ENCODE measurements at places on chromosomes 16 and 17.
A peak's percentile ranks its signal among the peaks of the same experiment; 100 is the strongest.

GRCh38 chr17:76458580-76459490 lies 5.9 kb upstream of the UBE2O start:
- peak; percentile 64 for DNase-seq

DNA sequence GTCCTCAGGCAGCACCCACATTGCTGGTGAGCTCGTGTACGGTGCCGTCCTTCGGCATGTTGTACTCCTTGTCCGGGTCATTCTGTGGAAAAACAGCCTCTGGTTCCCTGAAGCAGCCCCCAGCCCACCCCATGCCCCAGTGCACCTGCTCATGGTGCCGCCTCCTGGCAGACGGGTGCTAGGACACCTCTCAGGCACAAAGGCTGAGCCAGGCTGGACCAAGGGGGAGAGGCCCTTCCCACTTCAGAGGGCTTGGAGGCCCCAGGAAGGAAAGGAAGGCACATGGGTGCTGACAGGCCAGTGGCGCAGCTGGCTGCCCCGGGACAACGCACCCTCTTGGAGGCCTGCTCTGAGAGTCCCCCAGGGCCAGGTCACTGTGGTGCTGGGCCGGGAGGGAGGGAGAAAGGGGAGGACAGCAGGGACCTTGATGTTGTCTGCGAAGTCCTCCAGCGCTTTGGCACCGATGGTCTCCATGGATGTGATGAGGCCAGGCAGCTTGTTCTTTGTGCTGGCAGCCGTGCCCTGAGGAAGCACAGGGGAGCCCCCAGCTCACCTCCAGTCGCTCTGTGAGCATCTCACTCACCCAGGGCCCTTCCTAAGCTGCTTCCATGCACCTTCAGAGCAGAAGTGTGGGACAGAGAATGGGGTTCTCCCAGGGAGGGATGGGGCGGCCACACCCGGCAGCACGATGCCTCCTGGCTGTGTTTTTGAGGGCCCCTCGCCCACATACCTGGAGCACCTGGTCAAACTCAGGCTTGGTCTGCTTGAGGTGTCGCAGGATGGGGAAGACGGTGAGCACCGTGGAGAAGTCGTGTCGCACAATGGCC lies 9.3 kb downstream of the ZACN start:
- no peak for DNase-seq

GRCh38 chr17:35467824-35468223 lies 19.3 kb upstream of the SLFN13 start:
- DNase-seq, result no peak

- DNase-seq, result no peak
Observed at GRCh38 chr16:11399261-11399831, 54.1 kb downstream of the RMI2 start.

GRCh38 chr17:79280866-79281572 lies 206.4 kb downstream of the ENGASE start:
- DNase-seq, result no peak

- no peak for DNase-seq
Observed at GRCh38 chr16:73459586-73459985, 411.7 kb upstream of the ZFHX3 start.

- no peak for DNase-seq
Observed at GRCh38 chr17:74833501-74834377, 25.9 kb downstream of the GRIN2C start.

GRCh38 chr16:1044460-1045309 lies 27.9 kb upstream of the SSTR5 start:
- no peak for DNase-seq

DNA sequence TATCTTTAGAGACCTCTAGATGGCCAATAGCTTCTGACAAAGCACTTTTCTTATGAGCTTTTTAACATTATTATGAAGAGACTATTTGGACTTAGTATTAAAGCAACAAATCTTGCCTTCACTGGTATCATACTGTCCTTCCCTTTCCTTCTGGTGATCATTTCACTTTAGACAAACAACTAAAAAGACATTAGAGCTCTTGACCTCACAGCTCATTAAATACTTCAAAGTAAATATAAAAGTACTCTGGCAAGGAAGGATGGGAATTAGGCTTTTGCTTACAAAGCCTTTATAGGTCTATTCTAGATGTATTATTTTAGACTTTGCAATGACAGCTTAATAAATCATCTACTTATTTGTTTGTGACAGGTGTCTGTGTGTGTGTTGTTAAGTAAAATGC lies 11.1 kb downstream of the STXBP4 start:
- no peak for DNase-seq

GRCh38 chr17:34378664-34379101 lies 15.7 kb upstream of the CCL1 start:
- no peak for DNase-seq

- no peak for DNase-seq
Observed at GRCh38 chr17:36869441-36869840, 67.8 kb upstream of the LHX1 start.

DNA sequence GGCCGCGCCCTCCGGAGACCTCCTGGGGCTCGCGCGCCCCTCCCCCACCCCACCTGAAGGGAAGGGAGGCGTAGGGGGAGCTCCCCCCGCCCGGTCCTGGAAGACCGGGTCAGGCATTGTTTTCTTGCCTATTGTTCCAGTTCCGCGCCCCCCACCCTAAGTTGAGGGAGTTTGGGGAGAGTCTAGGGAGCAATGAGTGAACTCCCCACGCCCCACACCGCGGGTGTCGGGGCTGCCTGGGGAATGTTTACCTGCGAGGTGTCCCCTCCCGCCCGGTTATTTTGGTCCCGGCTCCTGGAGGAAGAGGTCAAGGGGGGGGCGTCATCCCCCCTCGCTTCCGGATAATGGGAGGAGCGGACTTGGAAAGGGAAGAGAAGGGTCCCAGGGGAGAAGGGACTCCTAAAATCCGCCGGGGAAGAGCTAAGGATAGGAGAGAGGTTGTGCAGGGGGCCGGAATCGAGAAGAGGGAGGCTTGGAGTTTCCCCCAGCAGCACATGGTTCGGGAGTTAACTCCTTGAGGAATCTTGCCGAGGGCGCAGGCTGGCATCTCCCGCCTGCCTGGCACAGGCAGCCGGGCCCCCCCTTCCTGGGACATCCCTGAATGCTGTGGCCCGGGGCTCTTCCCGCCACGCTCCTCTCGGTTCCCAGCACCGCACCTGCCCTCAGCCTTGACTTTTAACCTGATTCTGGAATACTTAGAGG lies 881 bp downstream of the MLLT6 start:
- DNase-seq, result peak; percentile 34

DNA sequence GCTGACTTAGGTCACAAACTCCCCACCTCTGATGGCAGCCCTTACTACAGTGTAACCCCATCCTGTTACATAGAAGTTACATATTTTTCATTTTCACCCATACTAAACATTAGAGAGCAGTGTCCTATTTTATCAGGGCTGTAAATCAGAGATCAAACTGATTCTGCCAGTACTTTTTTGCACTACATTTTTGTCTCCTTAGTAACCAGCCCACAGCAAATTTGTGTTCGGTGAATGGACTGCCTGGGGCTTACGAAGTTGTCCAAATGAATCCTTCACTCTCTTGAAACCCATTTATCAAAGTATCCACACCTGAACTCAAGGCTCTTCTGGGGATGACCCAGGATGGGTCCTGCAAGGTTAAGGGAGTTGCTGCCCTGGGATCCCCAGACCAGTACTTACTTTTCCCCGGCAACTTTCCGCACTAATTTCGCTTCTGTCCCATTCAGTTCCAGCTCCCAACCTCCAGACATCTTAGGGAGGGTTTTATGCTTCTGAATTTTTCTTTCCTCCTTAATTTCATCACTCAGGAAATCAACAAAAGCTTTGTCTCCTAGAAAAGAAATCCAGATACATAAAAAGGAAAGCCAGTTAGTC lies 1.1 kb downstream of the C1QBP start:
- DNase-seq, result peak; percentile 18

- DNase-seq, result peak; percentile 73
Observed at GRCh38 chr17:42116705-42117396, 4.3 kb downstream of the KAT2A start.

- DNase-seq, result peak; percentile 32
Observed at GRCh38 chr16:68367030-68367429, 56.2 kb downstream of the PRMT7 start.

DNA sequence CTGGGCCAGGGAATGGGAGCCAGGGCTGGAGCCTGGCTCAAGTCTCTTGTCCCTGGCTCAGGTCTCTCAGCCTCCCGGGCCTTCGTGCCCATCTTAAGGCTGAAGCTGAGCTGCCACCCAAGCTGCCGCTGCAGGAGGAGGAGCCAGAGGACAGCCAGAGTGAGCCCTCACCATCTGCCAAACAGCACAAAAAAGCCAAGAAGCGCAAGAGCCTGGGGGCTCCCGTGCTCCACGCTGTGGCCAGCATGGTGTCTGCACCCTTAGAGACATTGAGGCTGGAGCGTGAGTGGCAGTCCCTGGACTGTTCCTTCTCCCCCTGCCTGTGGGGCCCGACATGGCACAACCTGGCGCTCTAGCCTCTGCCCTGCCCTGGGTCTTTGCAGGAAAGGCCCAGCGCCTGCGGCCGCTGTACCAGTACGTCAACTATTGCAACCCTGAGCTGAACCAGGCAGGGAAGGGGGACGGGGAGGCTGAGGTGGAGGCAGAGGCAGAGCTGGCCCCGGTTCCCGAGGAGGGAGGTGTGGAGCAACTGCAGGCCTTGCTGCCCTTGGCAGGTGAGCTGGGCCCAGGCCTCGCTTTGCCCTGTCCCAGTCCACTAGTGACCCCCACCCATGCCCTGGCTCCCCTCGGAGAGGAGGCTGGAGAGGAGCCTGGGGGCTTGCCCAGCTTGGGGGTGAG lies 1.3 kb downstream of the C16orf86 start:
- peak; percentile 84 for DNase-seq

DNA sequence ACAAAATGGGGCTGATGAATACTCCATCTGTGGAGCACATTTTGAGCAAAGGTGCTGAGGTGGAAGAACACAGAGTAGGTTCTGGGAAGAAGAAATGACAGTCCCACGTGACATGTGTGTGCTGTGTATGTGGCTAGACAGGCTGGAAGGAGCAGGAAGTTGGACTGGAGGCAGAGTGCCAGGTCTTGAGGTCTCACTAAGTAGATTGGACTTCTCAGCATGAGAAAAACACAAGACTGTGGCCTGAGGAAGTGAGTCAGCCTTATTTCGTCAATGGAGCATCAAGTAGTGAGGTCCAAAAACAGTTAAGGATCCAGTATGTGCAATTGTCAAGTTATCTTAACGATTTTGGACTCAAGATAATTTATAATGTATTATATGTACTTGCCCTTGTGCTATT lies 736.5 kb downstream of the KCNJ2 start:
- DNase-seq, result peak; percentile 80

DNA sequence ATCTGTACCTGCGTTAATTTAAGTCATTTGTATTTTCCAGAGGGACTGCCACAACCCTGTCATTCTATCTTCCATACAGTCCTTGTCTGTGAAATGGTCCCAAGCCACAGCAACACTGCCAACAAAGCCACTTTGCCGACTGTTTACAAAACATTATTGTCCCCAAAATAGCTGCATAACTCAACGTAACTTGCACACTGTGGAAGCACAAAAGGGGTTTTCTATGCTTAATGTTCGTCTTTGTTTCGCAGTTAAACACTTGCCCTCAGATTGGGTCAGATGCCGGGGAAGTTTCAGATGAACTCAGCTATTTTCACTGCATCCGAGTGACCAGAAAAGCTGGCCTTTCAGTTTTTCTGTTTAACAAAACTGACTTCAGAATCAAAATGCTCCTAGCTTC lies 4.6 kb downstream of the SEC14L5 start:
- DNase-seq, result no peak

DNA sequence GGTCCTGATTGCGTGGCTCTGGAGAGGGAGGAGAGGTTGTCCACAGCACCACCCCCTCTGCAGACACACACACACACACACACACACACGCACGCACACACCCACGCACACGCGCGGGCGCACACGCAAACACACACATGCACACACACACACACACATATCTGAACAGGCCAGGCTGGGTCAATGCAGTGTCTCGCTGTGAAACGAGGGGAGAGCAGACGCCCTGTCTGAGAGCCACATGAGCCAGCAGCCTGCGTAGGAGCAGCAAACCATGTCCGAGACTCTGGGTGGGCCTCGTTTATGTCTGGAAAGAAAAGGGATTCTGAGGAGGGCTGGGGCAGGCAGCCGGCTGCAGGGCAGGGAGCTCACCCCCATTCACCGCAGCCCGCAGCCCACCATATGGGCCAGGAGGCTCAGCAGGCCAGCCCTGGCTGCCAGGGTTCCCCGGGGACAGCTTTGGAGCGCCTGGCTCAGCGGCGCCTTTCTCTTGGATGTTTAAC lies 93.3 kb upstream of the TNRC6C start:
- no peak for DNase-seq

GRCh38 chr17:13222975-13223374 lies 205.1 kb upstream of the ELAC2 start:
- peak; percentile 41 for DNase-seq

DNA sequence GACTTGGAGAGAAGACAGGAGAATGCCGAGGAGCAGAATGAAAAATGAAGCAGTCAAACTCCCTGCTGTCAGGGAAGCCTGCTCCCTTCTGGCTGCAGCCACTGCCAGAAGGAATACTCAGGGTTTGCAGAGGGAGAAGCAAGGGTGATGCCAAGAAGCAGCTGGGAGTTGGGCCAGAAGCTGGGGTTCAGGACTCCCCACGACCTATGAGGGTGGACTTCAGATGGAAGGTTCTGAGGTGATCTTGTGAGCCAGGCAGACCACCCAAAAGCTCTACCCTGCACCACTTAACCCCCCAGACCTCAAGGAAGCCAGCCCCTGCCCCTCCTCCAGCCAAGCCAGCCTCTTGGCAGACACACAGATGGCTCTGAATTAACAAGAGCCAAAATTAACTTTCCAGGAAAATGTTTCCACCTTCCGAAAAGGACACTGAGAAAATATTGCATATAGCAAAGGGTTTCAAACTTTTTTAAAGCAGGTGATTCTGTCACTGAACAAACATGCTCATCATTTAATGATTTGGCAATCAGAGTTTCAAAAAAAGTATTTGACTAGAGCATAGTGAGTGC lies 126.0 kb upstream of the ERCC4 start:
- no peak for DNase-seq

GRCh38 chr17:31067691-31068184 lies 27.0 kb upstream of the NF1 start:
- peak; percentile 71 for DNase-seq

- DNase-seq, result no peak
Observed at GRCh38 chr17:33154869-33155455, 138.1 kb downstream of the ASIC2 start.

DNA sequence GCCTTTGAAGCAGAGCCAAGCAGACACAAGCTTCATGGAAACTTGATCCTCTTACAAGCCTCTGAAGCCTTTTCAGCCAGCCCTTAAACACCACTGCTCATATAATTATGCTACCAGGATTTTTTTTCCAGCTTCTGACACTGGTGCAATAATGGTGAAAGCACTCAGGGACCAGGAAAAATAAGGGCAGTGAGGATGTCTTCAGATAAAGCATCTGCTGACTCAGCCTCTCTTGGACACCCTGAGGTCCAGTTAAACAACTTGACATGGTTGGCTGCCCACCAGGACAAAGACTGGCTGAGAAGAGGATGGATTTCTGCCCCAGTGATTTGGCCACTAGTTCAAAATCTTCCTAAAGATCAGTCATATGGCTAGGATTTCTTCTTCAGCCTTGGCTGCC lies 124.2 kb upstream of the N4BP1 start:
- DNase-seq, result no peak

GRCh38 chr17:61388561-61389356 lies 10.9 kb upstream of the TBX2 start:
- DNase-seq, result no peak

- DNase-seq, result no peak
Observed at GRCh38 chr16:89064606-89065457, 28.8 kb upstream of the ACSF3 start.

- DNase-seq, result no peak
Observed at GRCh38 chr17:64718058-64718457, 56.0 kb upstream of the SMURF2 start.

GRCh38 chr16:11383481-11384183 lies 38.4 kb downstream of the RMI2 start:
- DNase-seq, result no peak

GRCh38 chr16:82147546-82147945 lies 22.5 kb downstream of the MPHOSPH6 start:
- no peak for DNase-seq

All from Daoy (cell line).